ENCODE measurements at places on chromosomes 13 and 19.

DNA sequence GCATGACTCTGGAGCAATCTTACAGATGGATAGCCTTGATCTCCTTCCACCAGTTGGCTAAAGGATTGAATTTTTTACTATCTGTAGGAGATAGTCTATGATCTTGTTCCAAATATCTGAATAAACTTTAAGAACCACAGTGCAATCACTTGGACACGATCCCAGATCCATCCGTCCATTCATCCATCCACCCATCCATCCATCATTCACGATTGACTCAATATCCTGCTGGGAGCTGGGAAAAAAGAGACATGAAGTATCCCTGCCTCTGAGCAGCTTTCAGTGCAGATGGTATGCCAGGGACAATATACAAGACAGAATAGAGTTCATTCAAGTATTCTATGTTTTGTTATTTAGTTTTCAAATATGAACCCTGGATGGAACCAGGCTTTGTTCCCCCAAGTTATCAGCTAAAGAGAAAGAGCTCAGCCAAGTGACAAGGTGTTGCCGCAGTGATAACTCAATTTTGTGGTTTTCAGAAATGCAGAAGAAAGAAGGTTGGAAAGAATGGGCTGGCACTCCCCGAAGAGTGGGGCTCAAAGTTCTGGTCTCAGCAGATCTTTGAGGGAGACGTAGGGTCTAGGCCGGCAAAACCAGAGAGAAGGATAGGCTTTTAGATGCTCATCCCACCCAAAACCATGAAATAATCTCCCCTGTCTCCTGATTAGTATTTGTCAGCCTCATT is 66.3 kb downstream of the IRS2 start:
- DNase-seq, result no peak

GRCh38 chr13:113639616-113640262 is 18.3 kb downstream of the ATP4B start:
- no peak for DNase-seq

DNA sequence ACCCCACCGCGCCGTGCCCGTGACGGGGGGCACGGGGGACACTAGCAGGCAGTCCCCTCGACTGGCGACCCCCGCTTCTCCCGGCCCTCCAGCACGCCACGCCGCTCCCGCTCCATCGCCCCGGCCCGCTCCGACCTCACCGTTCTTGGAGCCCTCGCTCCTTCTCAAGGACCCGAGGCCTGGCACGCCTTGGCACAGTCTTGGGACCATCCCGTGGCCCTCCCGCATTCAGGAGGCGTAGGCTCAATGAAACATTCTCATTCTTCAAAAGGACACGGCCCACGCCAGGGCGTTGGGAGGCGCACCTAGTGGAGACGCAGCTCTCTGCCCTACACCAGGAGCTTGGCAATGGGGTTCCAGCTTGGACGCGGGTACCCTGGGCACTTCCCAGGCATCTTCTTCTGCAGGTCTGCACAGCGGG is 473 bp upstream of the CERS1 start:
- DNase-seq, result no peak

GRCh38 chr13:48401480-48401879 is 11.4 kb downstream of the LPAR6 start:
- no peak for DNase-seq

DNA sequence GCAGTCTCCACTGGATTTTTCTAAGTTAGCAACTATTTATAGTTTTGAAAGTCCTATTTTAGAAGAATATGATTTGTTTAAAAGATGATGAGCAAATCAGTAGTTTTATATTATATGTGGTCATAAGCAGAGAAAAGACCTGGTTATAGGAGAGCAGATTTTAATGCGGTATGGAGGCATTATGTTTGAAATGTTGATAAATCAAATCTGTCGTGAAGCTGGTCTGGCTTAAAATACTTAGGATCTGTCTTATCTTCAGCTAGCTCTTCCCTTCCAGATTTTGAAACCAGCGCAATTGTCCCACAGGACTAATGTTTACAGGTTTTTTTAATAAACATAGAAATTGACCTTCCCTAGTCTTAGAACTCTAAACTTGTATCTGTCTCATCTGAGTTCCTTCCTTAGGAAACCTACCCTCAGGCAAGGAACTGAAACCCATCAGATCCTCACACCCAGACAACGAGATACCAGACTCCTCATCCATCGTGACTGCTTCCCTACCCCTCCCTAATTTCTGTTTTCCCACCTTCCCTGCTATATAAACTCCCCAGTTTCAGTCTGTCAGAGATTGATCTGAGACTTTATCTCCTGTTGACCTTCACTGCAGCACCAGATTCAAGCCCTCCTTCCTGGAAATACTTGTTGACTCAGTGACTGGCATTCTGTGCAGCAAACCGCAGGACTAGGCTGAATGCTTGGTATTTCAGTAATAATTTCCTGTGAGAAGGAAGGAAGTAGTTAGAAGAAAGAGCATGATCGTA is 37.8 kb upstream of the CXCL17 start:
- no peak for DNase-seq

DNA sequence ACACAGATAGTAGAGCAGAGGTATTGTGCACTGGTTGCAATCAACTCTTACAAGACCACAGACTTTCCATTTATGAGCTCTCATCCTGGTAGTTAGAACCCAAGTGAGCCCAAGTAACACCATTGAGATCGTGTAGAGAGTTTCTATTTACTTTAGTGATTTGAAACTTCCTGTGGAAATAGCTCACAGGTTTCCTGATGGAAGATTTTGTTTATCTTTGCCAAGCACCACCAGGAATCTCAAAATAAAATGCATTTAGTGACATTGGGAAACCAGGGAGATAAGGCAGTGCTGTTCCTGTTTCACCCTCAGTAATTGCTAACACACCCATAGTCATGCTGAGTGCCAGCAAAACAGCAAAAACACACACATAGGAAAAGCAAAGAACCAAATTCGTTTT is 102.5 kb downstream of the FLT1 start:
- no peak for DNase-seq

- no peak for DNase-seq
These were observed 14.5 kb downstream of the ZNF536 start for GRCh38 chr19:30386551-30387143.

GRCh38 chr19:57802269-57802668 is 12.4 kb downstream of the ZNF552 start:
- DNase-seq, result no peak

GRCh38 chr13:23758798-23759527 is 130.2 kb downstream of the MIPEP start:
- DNase-seq, result no peak

GRCh38 chr13:44331912-44332851 is 41.4 kb upstream of the SERP2 start:
- no peak for DNase-seq

DNA sequence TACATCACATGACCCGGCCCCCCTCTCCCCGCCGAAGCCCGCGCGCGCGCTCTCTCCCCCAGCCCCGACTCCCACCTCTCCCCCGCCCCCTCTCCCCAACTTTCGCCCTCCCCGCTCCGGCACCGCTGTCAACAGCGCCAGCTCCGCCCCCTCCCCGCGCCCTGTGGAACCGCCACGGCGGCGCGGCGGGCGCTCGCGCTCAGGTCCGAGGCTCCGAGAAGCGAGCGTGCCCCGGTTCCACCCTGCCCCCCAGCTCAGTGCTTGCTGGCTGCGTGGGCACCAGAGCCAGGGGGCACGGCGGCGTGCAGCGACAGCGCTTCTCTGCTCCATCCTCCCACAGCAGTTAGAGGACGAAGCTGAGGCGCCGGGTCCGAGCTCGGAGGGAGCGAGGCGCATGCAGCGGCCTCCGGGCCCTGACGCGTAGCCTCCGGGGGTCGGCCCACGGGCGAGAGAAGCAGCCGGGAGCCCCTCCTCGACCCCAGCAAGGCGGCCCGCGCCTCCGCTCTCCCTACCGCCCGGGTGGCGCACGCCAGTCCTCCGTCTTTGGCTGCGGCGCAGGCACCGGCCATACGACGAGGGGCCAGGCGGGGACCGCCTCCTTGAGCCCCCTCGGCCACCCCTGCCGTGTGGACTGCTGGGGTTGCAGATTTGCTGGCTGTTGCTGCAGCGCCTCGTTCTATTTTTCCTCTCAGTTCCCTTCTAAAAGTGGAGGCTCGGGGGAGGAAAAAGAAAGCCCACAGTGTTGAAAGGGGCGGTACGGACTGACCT is 109.5 kb downstream of the KCNRG start:
- DNase-seq, result no peak

All from activated CD4-positive, alpha-beta T cell treated with anti-CD3 and anti-CD28 coated beads for 24 hours (primary cell).